Pancreas (tissue), 10 donors: ENCODE measurements at places on chromosomes 2 and 18. TPM values are rescaled to one million over a fixed set of nuclear protein-coding genes. Genes with fewer than 3 reads are reported as not detected.
A peak's percentile ranks its signal among the peaks of the same experiment; 100 is the strongest.

MC5R gene
- not detected for total RNA-seq

PLEKHH2 gene
- total RNA-seq = 3.7 TPM

SLC5A7 gene
- not detected for total RNA-seq

VPS54 gene
- total RNA-seq = 12.1 TPM

ASPRV1 gene
- 0.44 TPM for total RNA-seq

DNA sequence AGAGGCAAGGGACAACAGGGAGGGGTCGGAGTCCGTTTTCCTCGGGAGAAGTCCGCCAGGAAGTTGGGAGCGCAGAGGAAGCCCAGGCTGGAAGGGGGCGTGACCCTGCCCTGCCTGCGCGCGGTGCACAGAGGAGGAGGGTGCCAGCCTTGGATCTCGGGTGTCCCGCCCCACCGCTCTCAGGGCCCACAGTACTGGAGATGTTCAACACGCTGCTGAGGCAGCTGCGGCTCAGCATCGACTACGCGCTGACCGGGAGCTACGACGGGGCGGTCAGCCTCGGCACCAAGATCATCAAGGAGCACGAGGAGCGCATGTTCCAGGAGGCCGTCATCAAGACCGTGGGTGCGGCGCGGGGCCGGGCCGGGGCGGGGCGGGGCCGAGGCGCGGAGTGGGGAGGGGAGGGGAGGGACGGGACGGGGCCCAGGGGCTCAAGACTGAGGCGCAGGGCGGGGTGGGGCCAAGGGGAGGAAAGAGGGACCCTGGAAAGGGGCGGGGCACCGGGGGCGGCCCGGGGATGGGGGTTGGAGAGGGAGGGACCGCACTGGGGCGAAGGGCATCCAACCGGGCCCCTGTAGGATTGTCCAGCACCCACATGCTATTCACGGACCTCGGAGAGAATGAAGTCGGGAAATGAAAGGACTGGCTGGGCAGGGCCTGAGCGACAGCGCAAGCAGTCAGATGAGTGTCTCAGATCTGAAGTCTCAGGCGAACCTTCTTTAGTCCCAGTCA is 36.6 kb downstream of the POMC start:
- no peaks in the 10 kb centered on the region for H3K27me3 ChIP-seq
- H3K4me1 ChIP-seq = no peaks in the 10 kb centered on the region
- H3K36me3 ChIP-seq = no peaks in the 10 kb centered on the region
- no peak overlapping the region for H3K27ac ChIP-seq
- DNase-seq = no peak
- H3K4me3 ChIP-seq = peak overlapping the region; percentile 17

DNA sequence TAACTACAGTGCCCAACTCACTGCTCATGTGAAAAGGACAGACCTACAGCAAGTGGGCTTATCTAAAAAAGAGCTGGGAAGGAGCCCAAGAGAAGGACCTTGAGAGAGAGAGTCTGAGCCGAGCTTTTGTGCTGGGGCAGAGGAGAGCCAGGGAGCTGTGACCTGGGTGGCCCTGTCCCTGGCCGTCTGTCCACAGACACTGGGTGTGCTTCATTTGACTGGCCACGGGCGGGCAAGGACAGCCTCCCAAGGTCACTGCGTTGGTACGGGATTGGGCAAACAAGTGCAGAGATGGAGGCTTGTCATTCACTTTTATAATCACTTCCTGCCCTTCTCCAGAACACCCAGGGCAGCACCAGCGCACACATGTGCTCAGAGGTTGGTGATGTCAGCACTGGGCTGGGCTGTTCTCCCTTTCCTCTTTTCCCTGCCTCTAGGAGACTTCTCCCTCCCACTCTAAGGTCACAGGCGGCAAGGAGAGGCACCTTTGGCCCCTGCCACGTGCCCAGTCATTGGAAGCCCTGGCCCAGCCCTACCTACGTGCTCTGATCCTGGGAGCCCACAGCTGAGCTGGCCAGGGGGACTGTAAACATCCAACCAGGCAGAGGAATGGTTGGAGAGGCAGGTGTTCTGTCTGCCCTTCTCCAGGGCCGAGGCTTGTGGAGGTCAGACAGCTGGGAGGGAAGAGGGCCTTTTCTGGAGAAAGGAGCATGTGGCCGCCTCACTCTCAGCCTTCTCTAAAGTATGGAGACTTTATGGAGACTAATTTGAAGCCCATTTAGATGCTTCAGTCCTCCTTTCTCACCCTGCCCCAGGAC is 6.4 kb upstream of the PSD4 start:
- peak; percentile 91 for DNase-seq
- peak overlapping the region; percentile 76 for H3K27ac ChIP-seq
- H3K4me3 ChIP-seq = no peak overlapping the region
- H3K4me1 ChIP-seq = peaks cover 20% of the 10 kb centered on the region
- H3K36me3 ChIP-seq = no peaks in the 10 kb centered on the region

GRCh38 chr2:118477111-118477862 is 370.2 kb downstream of the EN1 start:
- no peaks in the 10 kb centered on the region for H3K4me1 ChIP-seq
- H3K27ac ChIP-seq = no peak overlapping the region
- no peaks in the 10 kb centered on the region for H3K36me3 ChIP-seq
- no peak for DNase-seq
- no peak overlapping the region for H3K4me3 ChIP-seq
- no peaks in the 10 kb centered on the region for H3K27me3 ChIP-seq

GRCh38 chr2:67752199-67752598 is 310.6 kb downstream of the C1D start:
- DNase-seq = no peak
- H3K27ac ChIP-seq = no peak overlapping the region
- no peaks in the 10 kb centered on the region for H3K36me3 ChIP-seq
- no peaks in the 10 kb centered on the region for H3K27me3 ChIP-seq
- H3K4me3 ChIP-seq = no peak overlapping the region

- peak overlapping the region; percentile 27 for H3K27ac ChIP-seq
- no peak overlapping the region for H3K4me3 ChIP-seq
- no peaks in the 10 kb centered on the region for H3K27me3 ChIP-seq
- no peaks in the 10 kb centered on the region for H3K36me3 ChIP-seq
These were observed 72.6 kb downstream of the GATA6 start for GRCh38 chr18:22241921-22242361.

- no peak for DNase-seq
- no peaks in the 10 kb centered on the region for H3K27me3 ChIP-seq
- no peak overlapping the region for H3K4me3 ChIP-seq
- H3K4me1 ChIP-seq = no peaks in the 10 kb centered on the region
- no peak overlapping the region for H3K27ac ChIP-seq
- H3K36me3 ChIP-seq = no peaks in the 10 kb centered on the region
These were observed 81.1 kb downstream of the RAPH1 start for GRCh38 chr2:203453858-203454451.

- H3K36me3 ChIP-seq = no peaks in the 10 kb centered on the region
- H3K4me1 ChIP-seq = peaks cover 5% of the 10 kb centered on the region
- DNase-seq = no peak
- no peaks in the 10 kb centered on the region for H3K27me3 ChIP-seq
- no peak overlapping the region for H3K27ac ChIP-seq
These were observed 4.5 kb upstream of the LIMS2 start for GRCh38 chr2:127679680-127680361.

GRCh38 chr2:12661489-12661888 is 55.2 kb upstream of the TRIB2 start:
- H3K4me1 ChIP-seq = no peaks in the 10 kb centered on the region
- H3K4me3 ChIP-seq = no peak overlapping the region
- DNase-seq = no peak
- H3K27ac ChIP-seq = no peak overlapping the region
- H3K36me3 ChIP-seq = no peaks in the 10 kb centered on the region
- no peaks in the 10 kb centered on the region for H3K27me3 ChIP-seq

DNA sequence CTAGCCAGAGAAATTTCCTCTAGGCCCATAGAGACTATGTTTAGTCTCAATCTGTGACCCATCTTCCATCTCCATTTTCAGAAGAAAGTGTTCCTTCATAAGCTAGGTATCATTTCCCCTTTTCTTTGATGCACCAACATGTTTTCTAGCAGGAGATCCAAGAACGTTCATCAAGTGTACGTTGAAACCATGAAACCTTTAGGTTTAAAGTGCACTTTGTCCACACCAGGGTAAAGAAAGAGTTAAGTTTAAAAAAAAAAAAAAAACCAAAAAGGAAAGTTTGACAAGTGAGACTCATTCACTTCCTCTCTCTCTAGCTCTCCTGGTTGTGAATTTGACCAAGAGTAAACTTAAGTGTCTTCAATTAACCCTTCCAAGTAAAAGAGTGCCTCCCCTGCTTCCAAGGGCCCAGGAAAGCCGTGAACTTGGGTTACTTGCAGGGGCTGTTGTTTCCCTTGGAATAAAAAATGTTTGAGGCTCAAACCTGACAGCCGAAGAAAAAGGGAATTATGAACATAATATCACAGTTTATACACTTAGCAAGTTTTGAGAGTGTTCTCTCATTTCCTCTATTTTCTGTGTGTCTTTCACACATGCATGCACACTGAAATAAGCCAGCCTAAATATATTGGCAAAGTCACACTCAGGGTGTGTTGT is 56.7 kb downstream of the LBH start:
- no peak overlapping the region for H3K4me3 ChIP-seq
- no peak for DNase-seq
- no peak overlapping the region for H3K27ac ChIP-seq
- H3K4me1 ChIP-seq = no peaks in the 10 kb centered on the region

DNA sequence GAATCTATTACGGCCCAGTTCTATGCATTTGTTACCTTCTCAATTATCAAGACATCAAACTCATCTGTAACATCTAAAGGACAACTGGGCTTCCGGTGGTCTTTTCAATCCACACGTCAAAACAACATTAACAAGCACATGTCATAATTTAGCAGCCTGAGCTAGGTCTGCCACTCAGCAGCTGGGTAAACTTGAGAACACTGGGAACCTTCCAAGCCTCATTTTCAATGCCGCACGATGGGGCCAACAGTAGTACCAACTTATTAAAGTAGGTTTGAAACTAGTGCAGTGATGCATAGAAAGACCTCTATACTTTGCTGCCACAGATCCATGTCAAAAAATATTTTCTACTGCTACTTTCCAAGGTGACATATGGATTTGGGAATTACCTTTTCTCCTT is 60.4 kb downstream of the COL4A4 start:
- no peak overlapping the region for H3K27ac ChIP-seq
- no peaks in the 10 kb centered on the region for H3K36me3 ChIP-seq
- peaks cover 4% of the 10 kb centered on the region for H3K4me1 ChIP-seq
- no peak for DNase-seq
- no peak overlapping the region for H3K4me3 ChIP-seq

DNA sequence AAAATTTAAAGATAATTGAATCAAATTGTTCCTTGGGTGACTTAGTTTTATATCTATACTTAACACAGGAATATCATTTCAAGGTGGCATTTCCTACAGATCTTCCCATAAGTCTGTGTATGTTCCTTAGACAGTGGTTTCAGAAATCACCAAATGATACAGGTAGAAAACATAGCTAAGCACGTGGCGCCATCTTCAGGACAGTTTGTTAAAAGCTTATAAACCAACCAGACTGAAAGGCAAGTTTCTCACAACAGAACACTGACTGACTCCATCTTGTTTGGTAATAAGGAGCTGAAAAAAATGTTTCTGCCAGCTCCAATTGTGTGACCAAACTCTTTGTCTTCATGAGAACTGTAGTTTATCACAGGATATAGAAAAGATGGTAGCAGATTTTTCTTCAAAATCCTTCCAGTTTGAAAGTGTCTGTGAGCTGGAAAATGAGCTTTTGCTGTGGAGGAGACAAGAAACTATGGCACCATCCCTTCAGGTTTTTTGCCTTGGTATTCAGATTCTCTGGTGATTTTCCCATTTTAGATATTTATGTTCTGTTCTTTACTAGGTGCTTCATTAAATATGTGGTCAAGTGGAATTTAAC is 34.8 kb upstream of the NEUROD1 start:
- peak; percentile 65 for DNase-seq
- no peaks in the 10 kb centered on the region for H3K36me3 ChIP-seq
- H3K4me1 ChIP-seq = no peaks in the 10 kb centered on the region
- H3K27me3 ChIP-seq = no peaks in the 10 kb centered on the region

GRCh38 chr2:44016282-44016681 is 20.5 kb upstream of the LRPPRC start:
- DNase-seq = peak; percentile 70
- no peaks in the 10 kb centered on the region for H3K27me3 ChIP-seq
- H3K4me1 ChIP-seq = no peaks in the 10 kb centered on the region
- no peaks in the 10 kb centered on the region for H3K36me3 ChIP-seq
- no peak overlapping the region for H3K4me3 ChIP-seq

DNA sequence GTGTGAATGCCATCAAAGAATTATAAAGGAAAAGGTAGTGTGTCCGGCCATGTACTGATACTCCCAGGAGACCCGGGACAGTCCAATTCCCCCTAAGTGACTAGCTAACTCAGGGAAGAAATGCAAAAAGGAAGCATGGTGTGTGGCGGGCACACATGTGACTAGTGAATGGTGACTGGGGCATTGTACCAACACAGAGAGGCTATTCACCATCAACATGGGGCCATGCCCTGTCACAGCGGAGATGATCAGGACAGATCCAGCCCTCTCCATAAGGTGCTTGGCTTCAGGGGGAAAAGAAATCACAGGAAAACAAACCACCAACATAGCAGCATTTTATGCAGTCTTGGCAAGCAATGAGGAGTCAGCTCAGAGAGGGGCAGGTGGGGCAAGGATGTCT is 34.3 kb downstream of the FAM168B start:
- H3K27me3 ChIP-seq = no peaks in the 10 kb centered on the region
- H3K27ac ChIP-seq = no peak overlapping the region
- no peak for DNase-seq
- H3K36me3 ChIP-seq = no peaks in the 10 kb centered on the region
- no peak overlapping the region for H3K4me3 ChIP-seq
- no peaks in the 10 kb centered on the region for H3K4me1 ChIP-seq

DNA sequence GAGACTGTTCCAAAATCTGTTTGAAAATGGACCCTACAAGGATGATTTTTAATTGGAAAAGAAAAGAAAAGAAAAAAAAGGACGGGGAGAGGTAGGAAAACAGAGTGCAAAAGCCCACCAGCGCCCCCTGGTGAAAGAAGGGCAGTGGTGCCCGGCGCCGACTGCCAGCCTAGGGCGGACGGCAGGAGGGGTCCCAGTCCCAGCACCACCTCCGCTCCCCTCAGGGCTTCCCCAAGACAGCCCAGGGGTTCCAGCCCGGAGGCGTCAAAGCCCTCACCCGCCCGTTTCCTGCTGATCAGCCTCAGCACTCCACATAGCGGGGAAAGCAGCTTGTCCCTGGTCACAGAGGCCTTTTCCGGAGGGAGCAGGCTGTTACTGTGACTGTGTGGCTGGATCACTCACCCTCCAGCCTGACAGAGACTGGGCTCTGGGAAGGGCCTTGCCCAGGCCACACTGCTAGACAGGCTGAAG is 213.9 kb downstream of the TFCP2L1 start:
- no peak overlapping the region for H3K4me3 ChIP-seq
- peak; percentile 74 for DNase-seq
- no peak overlapping the region for H3K27ac ChIP-seq
- H3K27me3 ChIP-seq = no peaks in the 10 kb centered on the region
- H3K4me1 ChIP-seq = no peaks in the 10 kb centered on the region

GRCh38 chr2:119293900-119294299 is 70.3 kb downstream of the STEAP3 start:
- H3K36me3 ChIP-seq = no peaks in the 10 kb centered on the region
- no peak overlapping the region for H3K4me3 ChIP-seq
- H3K27ac ChIP-seq = no peak overlapping the region
- H3K27me3 ChIP-seq = no peaks in the 10 kb centered on the region
- H3K4me1 ChIP-seq = peaks cover 5% of the 10 kb centered on the region
